Esophagus muscularis mucosa (tissue), 4 donors: ENCODE measurements at places on chromosomes 3 and 15. TPM values are rescaled to one million over a fixed set of nuclear protein-coding genes. Genes with fewer than 3 reads are reported as not detected.
A peak's percentile ranks its signal among the peaks of the same experiment; 100 is the strongest.

DNA sequence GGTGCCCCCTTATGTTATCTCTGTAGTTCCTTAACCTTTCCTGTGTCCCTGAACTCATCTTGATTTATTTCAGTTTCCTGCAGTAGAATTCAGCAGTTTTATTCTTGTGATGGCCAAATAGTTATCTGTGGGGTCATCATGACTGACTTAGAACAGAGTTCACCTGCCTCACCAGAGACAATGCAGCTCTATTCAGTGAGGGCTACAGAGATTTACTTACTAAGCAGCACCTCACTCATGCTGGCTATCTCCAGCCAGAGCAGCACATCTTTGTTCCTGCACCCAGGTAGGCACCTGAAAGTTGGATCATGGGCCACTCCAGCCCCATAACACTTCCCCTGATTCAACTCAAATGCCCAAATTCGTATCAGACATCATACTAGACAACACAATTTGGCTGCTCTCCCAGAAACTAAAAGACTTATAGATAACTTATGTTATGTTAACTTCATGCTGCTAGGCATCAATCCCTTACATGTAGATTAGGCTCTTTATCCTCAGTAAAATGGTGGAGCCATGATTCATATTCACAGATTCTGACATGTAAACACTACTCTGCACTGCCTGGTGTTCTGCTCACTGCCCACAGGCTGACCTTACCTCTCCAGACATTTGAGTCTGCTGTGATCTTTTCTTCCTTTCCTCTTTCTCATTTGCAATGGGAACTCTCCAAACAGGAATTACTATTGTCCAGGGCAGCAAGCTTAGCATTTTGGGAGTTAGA, 9.3 kb upstream of the GOLGB1 start:
- no peak overlapping the region for H3K4me3 ChIP-seq
- no peaks in the 10 kb centered on the region for H3K4me1 ChIP-seq
- DNase-seq: no peak
- H3K36me3 ChIP-seq: no peaks in the 10 kb centered on the region
- no peaks in the 10 kb centered on the region for H3K27me3 ChIP-seq

DNA sequence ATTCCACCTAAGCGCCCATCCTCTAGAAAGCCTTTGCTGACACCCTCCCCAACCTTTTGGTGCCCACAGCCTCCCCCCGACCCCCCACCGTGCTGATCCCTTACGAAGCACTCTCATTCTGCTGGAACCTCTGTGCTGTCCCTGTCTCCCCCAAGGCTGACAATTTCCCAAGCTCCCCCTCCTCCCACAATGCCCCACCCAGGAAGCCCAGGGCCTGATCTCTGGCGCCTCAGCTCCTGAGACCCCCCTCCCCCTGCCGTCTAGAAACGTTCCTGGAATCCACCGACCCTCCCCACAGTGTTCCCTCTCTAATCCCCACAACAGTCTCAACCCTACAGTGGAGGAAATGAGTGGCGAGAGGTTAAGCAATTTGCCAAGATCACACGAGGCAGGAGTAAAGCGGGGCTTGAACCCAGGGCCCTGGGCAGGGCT, 18.3 kb downstream of the MYL3 start:
- DNase-seq: no peak
- H3K27me3 ChIP-seq: no peaks in the 10 kb centered on the region
- no peaks in the 10 kb centered on the region for H3K36me3 ChIP-seq
- H3K4me3 ChIP-seq: peak overlapping the region; percentile 59

DNA sequence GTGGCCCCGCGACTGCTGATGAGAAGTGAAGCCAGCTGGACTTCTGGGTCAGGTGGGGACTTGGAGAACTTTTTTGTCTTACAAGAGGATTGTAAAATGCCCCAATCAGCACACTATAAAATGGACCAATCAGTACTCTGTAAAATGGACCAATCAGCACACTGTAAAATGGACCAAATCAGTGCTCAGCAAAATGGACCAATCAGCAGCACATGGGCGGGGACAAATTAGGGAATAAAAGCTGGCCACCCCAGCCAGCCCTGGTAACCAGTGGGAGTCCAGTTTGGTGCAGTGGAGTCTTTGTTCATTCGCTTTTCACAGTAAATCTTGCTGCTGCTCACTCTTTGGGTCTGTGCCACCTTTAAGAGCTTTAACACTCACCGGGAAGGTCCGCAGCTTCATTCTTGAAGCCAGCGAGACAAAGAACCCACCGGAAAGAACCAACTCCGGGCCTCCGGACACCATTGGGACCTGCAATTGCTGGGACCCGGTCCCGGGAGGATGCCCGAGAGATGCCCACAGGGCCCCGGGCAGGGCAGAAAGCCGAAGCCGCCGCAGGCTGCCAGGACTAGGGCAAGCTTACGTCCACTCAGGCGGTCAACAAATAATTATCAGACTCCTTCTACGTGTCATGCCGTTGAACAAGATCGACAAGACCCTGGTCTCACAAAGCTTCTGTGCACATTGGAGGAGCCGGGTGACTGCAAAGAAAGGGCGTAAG, 8.3 kb upstream of the NR2E3 start:
- no peaks in the 10 kb centered on the region for H3K27me3 ChIP-seq
- H3K4me3 ChIP-seq: no peak overlapping the region
- no peaks in the 10 kb centered on the region for H3K4me1 ChIP-seq

DNA sequence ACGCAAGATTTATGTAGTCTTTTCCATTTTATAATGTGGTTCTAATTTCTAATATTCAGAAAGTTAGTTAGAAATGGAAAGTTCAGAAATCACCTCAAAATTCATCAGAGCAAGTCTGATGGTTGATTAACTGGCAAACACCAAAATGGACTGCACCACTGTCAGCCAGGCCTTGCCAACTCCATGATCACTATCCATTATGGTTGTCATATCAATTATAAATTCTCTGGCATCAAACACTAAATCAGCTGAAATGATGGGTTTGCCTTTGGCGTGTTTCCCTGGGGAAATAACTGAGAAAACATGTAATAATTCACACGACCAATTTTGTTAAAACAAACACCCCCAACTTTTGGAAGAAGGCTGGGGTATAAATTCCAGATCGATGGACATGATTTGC, 219.4 kb downstream of the CDIN1 start:
- DNase-seq: no peak
- H3K27ac ChIP-seq: no peak overlapping the region
- H3K27me3 ChIP-seq: no peaks in the 10 kb centered on the region
- no peak overlapping the region for H3K4me3 ChIP-seq
- no peaks in the 10 kb centered on the region for H3K36me3 ChIP-seq
- no peaks in the 10 kb centered on the region for H3K4me1 ChIP-seq

DNA sequence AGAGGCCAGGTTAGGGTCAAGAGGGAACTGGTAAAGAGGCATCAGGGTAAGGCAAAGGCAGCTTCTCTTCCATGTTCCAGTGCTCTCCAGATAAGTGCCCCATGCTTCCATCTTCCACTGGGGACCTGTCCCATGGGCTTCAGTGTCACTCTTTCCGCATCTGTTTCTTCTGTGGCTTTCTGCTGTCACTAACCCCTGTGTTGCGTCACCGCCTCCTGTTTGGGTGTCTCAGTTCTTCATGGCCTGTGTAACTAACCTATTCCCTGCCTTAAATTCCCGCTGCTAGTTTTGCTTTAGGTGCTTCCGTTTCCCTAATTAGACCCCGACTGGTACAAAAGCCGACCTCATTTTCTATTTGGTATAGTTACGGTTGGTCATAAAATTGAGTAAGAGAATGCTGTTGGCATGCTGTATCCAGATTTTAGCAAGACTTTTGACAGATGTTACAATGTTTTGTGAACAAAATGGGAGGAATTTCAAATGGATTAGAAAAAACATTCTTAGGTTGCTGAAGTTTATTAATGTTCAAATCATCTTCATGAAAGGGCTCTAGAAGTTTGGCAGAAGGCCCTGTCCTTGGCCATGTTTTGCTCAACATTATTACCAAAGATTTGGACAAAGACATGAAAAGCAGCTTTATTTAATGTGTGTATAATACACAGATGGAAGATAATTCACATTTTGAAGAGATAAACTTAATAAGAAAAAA, 245.3 kb downstream of the BBX start:
- no peaks in the 10 kb centered on the region for H3K27me3 ChIP-seq
- no peaks in the 10 kb centered on the region for H3K36me3 ChIP-seq
- DNase-seq: no peak
- H3K4me1 ChIP-seq: no peaks in the 10 kb centered on the region

GRCh38 chr3:128155616-128156360, 2.5 kb downstream of the EEFSEC start:
- H3K27me3 ChIP-seq: no peaks in the 10 kb centered on the region
- H3K27ac ChIP-seq: no peak overlapping the region
- H3K4me1 ChIP-seq: peaks cover 12% of the 10 kb centered on the region
- DNase-seq: no peak
- H3K36me3 ChIP-seq: peaks cover 25% of the 10 kb centered on the region
- no peak overlapping the region for H3K4me3 ChIP-seq

- H3K4me3 ChIP-seq: peak overlapping the region; percentile 54
- H3K4me1 ChIP-seq: peaks cover 22% of the 10 kb centered on the region
- peaks cover 75% of the 10 kb centered on the region for H3K27me3 ChIP-seq
- DNase-seq: no peak
- H3K27ac ChIP-seq: peak overlapping the region; percentile 7
These were observed 15.8 kb downstream of the SOX2 start for GRCh38 chr3:181727341-181728032.

GRCh38 chr3:125990253-125990970, 21.4 kb downstream of the ROPN1B start:
- no peaks in the 10 kb centered on the region for H3K36me3 ChIP-seq
- peaks cover 12% of the 10 kb centered on the region for H3K4me1 ChIP-seq

DNA sequence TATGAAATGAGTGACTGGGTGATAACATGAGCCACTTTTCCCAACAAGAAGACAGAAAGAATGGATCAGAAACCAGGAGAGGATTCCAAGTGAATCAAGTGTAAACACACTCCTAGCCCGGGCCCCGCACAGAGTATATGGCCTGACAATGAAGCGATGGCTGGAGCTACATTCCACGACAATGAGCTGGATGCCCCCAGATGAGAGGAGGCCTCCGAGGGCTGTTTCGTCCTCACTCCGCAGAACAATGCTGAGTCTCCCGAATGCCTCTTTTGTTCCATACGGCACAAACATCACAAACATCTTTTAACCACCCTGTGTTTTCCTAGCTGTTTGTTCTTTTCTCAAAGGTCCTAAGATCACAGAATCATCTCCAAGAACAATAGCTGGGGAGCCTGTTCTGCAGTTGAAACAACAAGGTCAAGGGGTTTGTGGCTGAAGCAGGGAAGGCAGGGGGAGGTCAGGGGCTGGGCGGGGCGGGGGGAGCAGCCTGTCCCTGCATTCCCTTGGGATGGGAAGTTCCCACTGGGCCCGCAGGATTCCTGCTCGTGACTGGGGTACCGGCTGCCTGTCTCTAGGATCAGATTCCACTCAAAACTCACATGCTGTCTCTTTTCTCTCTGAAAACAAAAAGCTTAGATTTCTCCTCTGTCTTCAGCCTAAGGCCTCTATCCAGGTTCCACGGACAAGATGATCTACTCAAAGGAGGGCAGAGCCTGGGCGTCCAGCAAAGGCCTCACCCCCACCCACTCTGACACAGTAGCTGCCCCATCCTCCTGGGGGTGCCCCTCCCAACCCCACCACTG, 151.3 kb downstream of the XXYLT1 start:
- H3K27me3 ChIP-seq: no peaks in the 10 kb centered on the region
- H3K27ac ChIP-seq: peak overlapping the region; percentile 36
- H3K36me3 ChIP-seq: no peaks in the 10 kb centered on the region
- no peak overlapping the region for H3K4me3 ChIP-seq

GRCh38 chr15:100075229-100075628, 266.5 kb downstream of the ADAMTS17 start:
- no peak overlapping the region for H3K4me3 ChIP-seq
- no peaks in the 10 kb centered on the region for H3K27me3 ChIP-seq
- no peaks in the 10 kb centered on the region for H3K36me3 ChIP-seq
- no peak overlapping the region for H3K27ac ChIP-seq
- H3K4me1 ChIP-seq: no peaks in the 10 kb centered on the region

DNA sequence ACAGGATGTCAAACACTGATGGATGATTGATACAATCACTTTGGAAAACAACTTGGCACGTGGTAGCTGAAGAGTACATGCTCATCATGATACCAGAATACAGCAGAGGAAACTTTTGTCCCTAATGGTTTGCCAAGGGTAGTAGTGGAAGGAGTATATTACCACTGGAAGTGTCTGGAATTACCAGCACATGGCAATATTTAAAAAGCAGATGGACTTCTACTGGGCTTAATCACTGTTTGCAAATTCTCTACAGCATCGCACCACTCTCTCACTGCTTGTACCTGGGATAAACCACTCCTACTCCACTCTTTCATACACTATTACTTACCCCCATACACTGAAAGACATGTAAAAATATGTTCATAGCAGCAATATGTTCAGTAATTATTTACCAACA, 19.6 kb upstream of the GP5 start:
- no peaks in the 10 kb centered on the region for H3K4me1 ChIP-seq
- no peaks in the 10 kb centered on the region for H3K27me3 ChIP-seq
- peaks cover 40% of the 10 kb centered on the region for H3K36me3 ChIP-seq
- no peak overlapping the region for H3K27ac ChIP-seq
- no peak for DNase-seq

- H3K4me3 ChIP-seq: no peak overlapping the region
- H3K27ac ChIP-seq: no peak overlapping the region
- DNase-seq: no peak
- no peaks in the 10 kb centered on the region for H3K27me3 ChIP-seq
- no peaks in the 10 kb centered on the region for H3K4me1 ChIP-seq
These were observed 100.9 kb upstream of the ROBO2 start for GRCh38 chr3:76938962-76939361.

DNA sequence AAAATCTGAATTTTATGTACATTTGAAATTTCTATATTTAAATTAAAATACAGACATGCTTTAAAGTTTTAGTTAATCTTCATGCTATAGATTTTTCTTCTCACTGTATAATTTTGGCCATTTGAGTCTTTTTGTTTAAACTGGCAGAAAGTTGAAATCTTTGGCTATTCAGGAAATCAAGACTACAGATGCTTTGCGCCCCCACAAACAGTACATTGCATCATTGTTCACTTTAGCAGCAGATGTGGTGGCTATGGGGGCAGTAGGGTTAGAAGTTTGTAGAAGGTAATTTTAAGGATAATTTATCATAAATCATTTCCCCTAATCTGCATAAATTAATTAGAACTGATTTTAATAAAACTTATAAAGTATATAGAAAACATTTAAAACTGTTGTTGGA, 20.9 kb downstream of the SPPL2A start:
- no peaks in the 10 kb centered on the region for H3K27me3 ChIP-seq
- no peak overlapping the region for H3K27ac ChIP-seq
- peaks cover 23% of the 10 kb centered on the region for H3K36me3 ChIP-seq
- peaks cover 31% of the 10 kb centered on the region for H3K4me1 ChIP-seq
- no peak for DNase-seq
- no peak overlapping the region for H3K4me3 ChIP-seq

- H3K36me3 ChIP-seq: no peaks in the 10 kb centered on the region
- no peak for DNase-seq
- no peak overlapping the region for H3K27ac ChIP-seq
- H3K4me3 ChIP-seq: no peak overlapping the region
- H3K4me1 ChIP-seq: peaks cover 18% of the 10 kb centered on the region
These were observed 48.5 kb downstream of the EFHB start for GRCh38 chr3:19885468-19885867.

The ACAN gene
- 0.06 TPM for total RNA-seq

The CCR5 gene
- total RNA-seq: 0.42 TPM

The TGM4 gene
- not detected for total RNA-seq

The FBN1 gene
- 214 TPM for total RNA-seq

The NANOGP8 gene
- total RNA-seq: not detected

The IL17RC gene
- 60.3 TPM for total RNA-seq

The ANKRD34C gene
- total RNA-seq: not detected

The CADPS gene
- total RNA-seq: 1.4 TPM
